KBM-7 (cell line): ENCODE measurements at places on chromosomes 4 and X.

DNA sequence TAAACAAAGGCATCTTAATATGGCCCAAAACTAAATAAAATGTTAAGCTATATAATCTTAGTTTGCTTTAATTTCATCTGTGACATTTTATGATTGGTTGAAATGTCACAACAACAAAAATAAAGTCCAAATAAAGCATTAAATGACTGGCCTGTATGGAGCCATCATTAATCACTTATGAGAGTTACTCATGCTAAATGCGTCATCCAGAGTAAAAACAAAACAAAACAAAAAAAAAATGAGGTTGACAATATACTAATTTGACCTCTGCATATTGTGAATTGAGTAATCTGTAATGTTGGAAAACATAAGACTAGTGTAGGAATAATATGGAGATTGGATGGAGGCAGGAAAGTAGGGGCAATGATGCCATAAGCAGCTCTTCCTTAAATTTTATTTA lies 139.7 kb downstream of the MAPK10 start:
- DNase-seq = no peak

GRCh38 chr4:40573593-40574311 lies 55.9 kb downstream of the RBM47 start:
- peak; percentile 74 for DNase-seq

- DNase-seq = no peak
Measured at GRCh38 chrX:48834383-48834709, 1.1 kb downstream of the PCSK1N start.

- DNase-seq = no peak
Measured at GRCh38 chr4:78528327-78528726, 23.2 kb upstream of the ANXA3 start.

DNA sequence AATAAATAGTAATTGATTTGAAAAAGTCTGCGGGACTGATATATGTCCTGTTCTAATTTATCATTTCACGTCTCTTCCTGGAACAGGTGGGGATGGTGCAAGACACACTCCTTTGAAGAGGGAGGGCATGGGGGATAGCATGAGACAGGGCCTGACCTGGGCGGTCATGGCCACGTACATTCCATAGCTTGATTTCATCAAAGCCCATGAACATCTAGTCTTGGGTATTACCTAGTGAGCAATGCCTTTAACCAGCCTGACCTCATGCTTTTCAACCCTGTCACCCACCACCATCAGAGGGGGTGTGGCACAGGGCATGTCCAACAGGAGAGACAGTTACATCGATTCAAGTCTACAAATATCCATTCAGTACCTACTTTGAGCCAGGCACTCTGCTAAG lies 52.3 kb upstream of the HOPX start:
- no peak for DNase-seq

DNA sequence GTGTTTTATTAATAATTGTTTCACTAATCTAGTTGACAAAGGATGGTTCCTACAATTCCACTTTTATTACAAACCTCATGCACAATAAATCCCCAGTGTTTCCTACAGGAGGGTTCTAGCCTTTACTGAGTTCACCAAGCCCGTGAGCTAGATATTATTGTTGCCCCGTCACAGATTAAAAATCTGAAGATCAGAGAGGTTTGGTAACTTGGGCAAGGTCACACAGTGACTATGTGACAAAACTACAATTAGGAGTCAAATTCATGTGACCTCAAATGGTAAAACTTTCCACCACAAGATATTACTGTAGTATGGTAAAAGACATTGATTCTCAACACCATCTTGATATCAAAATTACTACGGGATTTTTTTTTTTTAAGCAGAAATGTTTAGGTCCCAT lies 124.6 kb downstream of the BTC start:
- no peak for DNase-seq

DNA sequence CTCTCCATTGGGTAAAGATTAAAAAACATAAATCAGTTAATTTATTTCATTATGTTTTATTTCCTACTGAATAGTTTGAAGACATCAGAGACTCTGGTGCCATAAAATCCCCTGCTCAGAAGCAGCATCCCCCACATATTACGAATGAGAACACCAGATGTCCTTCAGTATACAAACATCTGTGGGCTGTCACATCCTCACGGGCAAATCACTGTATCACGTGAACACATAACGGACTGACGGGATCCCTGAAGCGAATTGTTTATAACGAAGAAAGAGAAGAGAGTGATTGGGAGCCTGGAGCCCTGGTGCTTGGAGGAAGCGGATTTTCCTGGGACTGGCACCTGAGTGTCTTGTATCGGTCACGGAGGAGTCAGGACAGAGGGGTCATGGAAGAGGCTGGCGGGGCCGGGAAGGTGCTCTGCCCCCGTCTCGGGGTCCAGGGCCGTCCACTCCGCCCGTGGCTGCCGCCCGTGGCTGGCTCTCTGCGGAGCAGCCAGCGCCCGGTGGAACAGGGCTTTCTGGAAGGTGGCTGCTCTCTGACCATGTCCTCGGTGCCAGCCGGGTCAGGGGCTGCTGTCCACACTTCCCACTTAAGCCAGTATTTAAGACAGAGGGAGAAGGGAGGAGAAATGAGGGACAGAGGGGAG lies 452.7 kb upstream of the FAT1 start:
- no peak for DNase-seq

GRCh38 chr4:121138039-121138825 lies 25.9 kb downstream of the TNIP3 start:
- DNase-seq = no peak

GRCh38 chrX:6599230-6599860 lies 64.4 kb upstream of the VCX3A start:
- DNase-seq = no peak

DNA sequence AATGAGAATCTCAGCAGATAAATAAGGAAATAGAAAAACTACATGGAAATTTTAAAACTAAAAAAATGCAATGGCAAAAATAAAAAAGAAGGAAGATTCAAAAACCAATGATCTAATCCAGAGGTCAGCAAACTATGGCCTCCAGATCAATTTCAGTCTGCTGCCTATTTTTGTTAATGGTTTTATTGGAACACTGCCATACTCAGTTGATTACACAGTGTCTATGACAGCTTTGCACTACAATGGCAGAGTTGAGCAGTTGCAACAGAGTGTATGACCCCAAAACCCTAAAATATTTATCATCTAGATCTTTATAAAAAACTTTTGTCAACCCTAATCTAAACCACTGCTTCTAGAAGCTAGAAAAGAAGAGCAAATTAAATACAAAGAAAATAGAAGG lies 170.3 kb downstream of the RAB28 start:
- no peak for DNase-seq

DNA sequence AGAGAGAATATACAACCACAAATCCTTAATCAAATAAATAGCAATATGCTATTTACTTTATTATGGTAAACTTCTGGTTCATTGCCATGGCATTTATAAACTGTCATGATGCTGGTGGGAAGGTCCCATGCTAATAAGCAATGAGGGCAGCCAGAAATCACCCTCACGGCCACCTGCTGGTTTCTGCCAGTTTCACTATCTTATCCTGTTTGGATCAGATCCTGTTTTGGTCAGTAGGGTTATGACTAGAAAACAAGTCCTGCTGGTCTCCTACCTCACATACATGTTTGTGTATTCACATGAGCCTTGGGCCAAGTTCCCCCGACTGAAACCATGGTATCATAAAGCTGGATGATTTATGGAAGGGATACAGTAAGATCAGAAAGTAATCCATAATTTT lies 28.1 kb downstream of the XAGE5 start:
- no peak for DNase-seq

DNA sequence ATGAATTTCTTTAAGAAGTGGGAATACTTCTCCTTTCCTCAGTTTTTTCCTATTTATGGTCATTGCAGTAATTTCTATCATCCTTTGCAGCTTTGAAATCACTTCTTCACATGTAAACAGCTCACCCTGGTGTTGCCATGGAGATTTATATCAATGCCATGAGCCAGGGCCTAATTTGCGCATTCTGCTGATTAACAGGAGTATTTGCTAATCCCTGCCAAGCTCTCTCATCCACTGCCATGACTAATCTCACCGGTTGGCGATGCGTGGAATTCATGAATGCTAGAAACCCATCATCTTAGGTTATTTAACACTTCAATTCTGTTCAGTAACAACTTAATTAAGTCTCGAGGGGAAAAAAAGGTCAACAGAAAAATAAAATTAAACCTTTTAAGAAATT lies 11.8 kb upstream of the FGF13 start:
- no peak for DNase-seq

DNA sequence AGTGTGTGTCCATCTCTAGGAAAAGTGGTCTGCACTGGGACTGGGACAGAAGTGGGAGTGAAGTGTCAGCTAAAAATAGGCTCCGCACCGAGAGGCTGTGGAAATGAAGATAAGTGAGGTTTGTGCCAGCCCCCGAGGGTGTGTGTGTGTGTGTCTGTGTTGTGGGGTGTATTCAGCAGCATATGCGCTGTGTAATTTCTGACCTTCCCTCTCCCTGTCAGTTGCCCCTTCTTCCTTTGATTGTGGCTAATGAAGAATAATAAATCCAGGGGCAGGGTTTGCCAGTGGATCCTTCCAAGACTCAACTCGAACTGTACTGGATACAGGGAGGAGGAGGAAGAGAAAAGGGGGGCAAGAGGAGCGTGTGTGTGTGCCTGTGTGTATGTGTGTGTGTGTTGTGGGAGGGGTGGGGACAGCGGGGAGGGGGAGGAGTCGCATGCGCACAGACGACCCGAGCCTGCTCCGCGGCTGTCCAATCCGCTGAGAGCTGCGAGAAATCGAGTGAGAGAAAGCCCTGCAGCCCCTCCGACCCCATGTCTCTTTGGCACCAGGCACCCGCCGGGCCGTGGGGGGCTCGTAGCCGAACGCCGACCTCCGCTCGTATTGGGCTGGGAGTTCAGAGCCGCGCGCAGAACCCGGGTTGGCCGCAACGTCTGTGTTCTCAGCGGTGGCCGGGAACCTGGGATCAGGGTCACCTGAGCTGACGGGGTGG lies 916 bp upstream of the POU4F2 start:
- DNase-seq = no peak

- no peak for DNase-seq
Measured at GRCh38 chrX:98068024-98068580, 1184.4 kb downstream of the RPA4 start.

GRCh38 chr4:154908168-154908567 lies 127.1 kb downstream of the RBM46 start:
- no peak for DNase-seq

- DNase-seq = no peak
Measured at GRCh38 chrX:258291-259040, 22.7 kb upstream of the PLCXD1 start.

- no peak for DNase-seq
Measured at GRCh38 chr4:55078987-55079386, 46.4 kb downstream of the KDR start.

DNA sequence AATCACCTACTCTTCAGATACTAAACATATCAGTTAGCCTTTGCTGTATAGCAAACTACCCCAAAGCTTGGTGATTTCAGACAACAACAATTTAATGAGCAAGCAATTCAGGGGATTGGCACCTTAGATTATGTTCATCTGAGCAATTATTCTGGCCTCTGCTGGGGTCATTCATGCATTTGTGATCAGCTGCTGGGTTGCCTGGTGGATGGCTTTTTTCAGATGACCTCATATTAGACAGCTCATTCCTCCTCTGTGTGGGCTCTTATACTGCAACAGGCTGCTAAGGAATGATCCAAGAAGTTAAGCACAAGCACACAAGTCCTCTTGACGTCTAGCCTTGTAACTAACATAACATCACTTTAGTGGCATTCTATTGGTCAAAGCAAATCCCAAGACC lies 153.0 kb upstream of the PPP1R2C start:
- DNase-seq = no peak

- no peak for DNase-seq
Measured at GRCh38 chr4:162959046-162959445, 207.6 kb downstream of the NAF1 start.

DNA sequence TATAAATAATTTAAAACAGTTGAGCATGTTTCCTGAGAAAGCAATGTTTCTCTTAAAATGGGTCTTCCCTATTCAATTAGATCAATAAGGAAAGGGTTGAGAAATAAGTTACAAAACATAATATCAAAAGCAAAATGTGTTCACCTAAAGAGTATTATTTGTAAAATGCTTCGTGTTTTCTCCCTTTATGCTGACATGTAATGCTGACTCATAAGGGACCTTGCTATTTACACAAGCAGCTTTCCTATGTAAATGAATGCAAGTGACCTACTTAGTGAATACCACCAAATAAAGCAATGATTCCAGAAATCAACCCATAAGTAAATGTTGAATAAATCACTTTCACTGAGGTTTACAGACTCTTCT lies 91.5 kb downstream of the ELOVL6 start:
- DNase-seq = no peak

- DNase-seq = no peak
Measured at GRCh38 chr4:78218260-78218659, 161.1 kb downstream of the FRAS1 start.

DNA sequence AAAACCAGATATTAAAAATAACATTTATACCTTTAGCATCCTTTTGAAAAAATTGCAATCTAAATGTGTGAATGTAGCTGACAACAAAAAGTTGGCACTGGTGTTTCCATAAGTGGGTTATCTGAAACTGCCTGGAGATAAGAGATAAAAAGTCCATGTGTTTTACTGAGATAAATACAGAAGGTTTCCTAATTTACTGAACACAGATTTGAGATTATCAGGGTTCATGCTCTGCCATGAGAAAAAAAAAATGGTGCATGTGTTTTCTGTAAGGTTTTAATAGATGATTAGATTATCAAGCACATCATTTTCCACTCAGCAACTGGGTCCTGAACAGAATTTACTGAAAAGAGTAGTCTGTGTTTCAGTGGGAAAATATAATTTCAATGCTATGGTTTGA lies 326.2 kb upstream of the SLIT2 start:
- DNase-seq = no peak

DNA sequence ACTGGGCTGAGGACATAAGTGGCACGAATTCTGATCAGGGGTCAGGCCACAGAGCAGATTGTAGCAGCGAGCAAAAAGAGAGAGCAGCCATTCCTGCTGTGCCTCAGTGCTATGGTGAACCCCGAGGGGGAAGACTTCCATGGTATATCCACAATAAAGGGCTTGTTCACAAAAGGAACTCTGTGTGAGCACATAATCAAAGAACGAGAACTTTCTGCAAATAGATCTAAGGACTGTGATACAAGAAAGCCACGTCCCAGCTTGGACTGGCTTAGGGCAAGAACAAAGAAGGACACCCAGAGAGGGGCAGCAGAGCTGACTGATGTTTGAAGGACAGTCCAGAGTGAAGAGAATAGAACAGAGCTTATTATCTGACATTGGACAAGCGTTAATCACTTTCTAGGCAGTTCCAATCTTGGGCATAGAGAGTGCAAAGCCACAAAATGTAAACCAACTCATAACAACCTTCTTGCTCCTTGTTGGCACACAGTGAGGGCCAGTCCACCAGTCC lies 24.0 kb downstream of the PPEF2 start:
- DNase-seq = no peak
